ENCODE measurements at places on chromosomes 7 and 10.

- no peak for DNase-seq
Observed at GRCh38 chr10:89992575-89992974, 291.2 kb downstream of the KIF20B start.

DNA sequence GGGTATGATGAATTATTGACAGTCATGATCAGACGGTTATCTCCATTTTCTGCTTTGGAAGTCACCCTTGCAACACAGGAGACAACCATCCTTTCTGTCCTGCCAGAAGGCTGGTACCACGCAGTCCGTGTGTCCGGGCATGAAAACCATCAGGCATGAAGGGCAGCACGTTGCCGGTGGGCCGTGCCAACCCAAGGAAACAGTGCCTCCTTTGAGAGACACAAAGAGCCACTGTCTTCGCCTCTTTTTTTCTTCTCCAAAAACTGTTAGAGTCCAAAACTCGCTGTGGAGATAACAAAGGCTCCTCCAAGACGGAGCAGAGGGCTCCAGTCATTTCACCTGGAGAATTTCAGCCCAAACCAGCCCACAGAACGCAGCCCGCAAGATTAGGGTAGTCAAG lies 60.4 kb upstream of the ARHGAP21 start:
- no peak for DNase-seq

- DNase-seq, result no peak
Observed at GRCh38 chr10:107889105-107889504, 724.6 kb upstream of the SORCS1 start.

GRCh38 chr7:3730276-3730675 lies 429.2 kb downstream of the SDK1 start:
- no peak for DNase-seq

Data from stimulated activated CD8-positive, alpha-beta memory T cell treated with anti-CD3 and anti-CD28 coated beads, Interleukin-7, amount 100 ng/mL, for 1 hour (primary cell).